ENCODE measurements at places on chromosomes 1 and 21. TPM values are rescaled to one million over a fixed set of nuclear protein-coding genes. Genes with fewer than 3 reads are reported as not detected.

- DNase-seq: no peak
Observed at GRCh38 chr1:33895396-33895795, 31.5 kb downstream of the HMGB4 start.

DNA sequence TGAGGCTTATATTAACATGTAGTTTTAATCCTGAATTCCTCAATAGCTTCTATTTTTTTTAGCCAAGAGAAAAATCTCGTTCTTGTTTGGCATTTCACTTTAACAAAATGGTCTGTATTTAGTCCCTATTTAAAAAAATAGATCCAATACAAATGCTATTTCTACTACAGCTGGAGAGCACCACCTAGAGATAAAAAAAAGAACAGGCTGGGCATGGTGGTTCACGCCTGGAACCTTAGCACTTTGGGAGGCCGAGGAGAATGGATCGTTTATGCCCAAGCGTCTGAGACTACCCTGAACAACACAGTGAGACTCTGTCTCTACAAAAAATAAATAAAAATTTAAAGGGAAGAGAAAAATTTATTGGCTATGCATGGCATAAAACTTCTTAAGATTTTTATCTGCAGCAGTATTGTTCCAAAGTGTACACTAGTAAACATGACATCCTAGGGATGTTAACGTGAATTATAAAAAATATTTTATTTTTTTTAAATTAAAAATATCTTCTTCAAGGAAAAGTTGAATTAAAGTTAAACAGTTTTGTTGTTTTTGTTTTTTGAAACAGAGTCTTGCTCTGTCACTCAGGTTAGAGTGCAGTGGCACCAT lies 4.4 kb downstream of the ST7L start:
- no peak for DNase-seq

Gene AMPD1
- not detected for total RNA-seq

DNA sequence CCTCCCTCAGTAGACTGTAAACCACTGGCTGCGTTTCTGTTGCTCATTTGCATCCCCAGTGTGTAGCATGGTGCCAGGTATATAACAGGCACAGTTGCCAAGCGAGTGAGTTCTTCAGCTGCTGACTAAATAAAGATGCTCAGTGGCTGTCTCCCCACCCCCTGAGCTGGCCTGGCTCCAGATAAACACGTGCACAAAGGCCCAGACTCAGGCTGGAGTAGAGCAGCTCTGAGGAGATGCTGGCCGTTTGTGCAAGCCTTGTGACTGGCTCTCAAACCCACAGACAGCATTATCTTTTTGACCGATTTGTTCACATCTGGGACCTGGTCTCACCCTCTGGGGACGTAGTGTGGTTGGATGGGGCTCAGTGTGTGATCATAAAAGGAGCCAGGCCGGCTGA lies 7.1 kb downstream of the CHRNB2 start:
- DNase-seq: no peak

- DNase-seq: no peak
Observed at GRCh38 chr1:211356723-211357407, 30.2 kb downstream of the TRAF5 start.

DNA sequence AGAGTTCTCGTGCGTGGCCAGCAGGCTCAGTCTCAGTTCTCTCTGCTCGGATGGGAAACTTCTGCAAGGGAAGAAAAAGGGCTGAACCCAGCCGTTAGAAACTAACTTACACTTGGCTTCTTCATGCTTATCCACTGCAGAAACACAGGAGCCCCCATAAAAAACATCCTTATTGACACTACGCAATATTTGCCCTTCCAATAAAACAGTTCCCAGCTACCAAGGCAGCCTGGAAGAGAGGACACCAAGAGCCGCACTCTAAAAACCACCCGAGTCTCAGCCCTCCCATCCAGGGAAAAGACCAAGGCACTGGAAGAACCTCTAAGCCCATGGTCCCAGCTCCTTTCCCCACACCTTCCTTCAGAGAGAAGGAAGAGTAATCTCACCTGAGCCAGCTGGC lies 61.1 kb downstream of the SSBP3 start:
- DNase-seq: no peak

- no peak for DNase-seq
Observed at GRCh38 chr1:6832531-6833188, 47.4 kb downstream of the CAMTA1 start.

GRCh38 chr1:206698011-206698410 lies 13.3 kb downstream of the MAPKAPK2 start:
- no peak for DNase-seq

DNA sequence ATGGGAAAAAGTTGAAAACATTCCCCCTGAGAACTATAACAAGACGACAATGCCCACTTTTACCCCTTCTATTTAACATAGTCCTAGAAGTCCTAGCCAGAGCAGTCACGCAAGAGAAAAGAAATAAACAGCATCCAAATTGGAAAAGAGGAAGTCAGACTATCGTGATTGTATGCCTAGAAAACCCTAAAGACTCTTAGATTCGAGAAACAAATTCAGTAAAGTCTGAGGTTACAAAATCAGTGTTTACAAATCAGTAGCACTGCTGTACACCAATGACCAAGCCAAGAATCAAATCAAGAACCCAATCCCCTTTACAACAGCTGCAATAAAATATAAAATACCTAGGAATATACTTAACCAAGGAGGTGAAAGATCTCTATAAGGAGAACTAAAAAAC lies 72.4 kb downstream of the POU2F1 start:
- no peak for DNase-seq

- DNase-seq: peak; percentile 26
Observed at GRCh38 chr1:53644909-53645689, 93.9 kb downstream of the GLIS1 start.

Gene NLRP3
- 1.2 TPM for total RNA-seq

Gene ERICH3
- total RNA-seq: not detected

Gene SH3GLB1
- total RNA-seq: 132 TPM

DNA sequence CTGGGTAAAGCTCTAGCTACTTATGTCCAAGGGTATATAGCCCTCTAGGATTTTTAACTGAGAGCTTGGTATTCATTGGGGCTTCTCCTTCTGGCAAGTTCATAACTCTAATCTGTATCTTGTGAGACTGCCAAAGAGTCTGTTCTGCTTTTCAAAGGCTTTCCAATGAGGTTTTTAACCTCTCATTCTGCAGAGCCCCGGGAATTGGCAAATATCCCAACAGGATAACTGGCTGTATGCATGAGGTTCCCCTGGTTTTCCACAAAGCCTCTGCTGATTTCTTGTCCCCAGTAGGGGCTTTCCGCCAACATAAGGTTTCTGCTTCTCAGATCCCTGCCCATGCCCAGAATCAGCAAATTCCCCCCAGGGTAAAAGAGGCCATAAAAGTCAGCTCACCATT lies 40.9 kb downstream of the RPL5 start:
- no peak for DNase-seq

Gene LIPI
- not detected for total RNA-seq

Gene FOXD3
- total RNA-seq: 0.19 TPM

- DNase-seq: no peak
Observed at GRCh38 chr1:32948905-32949304, 15.7 kb downstream of the RNF19B start.

- DNase-seq: no peak
Observed at GRCh38 chr1:202230939-202231645, 37.5 kb downstream of the LGR6 start.

Gene IFI44
- total RNA-seq: 10.4 TPM

Gene CHODL
- total RNA-seq: 0.14 TPM

- DNase-seq: no peak
Observed at GRCh38 chr1:235997049-235997448, 67.8 kb downstream of the NID1 start.

GRCh38 chr1:57489358-57490036 lies 65.6 kb upstream of the DAB1 start:
- DNase-seq: no peak

Gene ITLN1
- 9.2 TPM for total RNA-seq

- DNase-seq: no peak
Observed at GRCh38 chr1:86137436-86137835, 19.1 kb downstream of the COL24A1 start.

GRCh38 chr1:218031901-218032300 lies 253.2 kb upstream of the RRP15 start:
- DNase-seq: no peak

- peak; percentile 15 for DNase-seq
Observed at GRCh38 chr1:170539154-170539553, 7.2 kb downstream of the GORAB start.

- DNase-seq: no peak
Observed at GRCh38 chr1:219339466-219339865, 165.8 kb downstream of the LYPLAL1 start.

Gene FASLG
- 0.16 TPM for total RNA-seq

Gene GJA5
- 11.3 TPM for total RNA-seq

- DNase-seq: no peak
Observed at GRCh38 chr21:15749082-15749860, 19.5 kb downstream of the USP25 start.

DNA sequence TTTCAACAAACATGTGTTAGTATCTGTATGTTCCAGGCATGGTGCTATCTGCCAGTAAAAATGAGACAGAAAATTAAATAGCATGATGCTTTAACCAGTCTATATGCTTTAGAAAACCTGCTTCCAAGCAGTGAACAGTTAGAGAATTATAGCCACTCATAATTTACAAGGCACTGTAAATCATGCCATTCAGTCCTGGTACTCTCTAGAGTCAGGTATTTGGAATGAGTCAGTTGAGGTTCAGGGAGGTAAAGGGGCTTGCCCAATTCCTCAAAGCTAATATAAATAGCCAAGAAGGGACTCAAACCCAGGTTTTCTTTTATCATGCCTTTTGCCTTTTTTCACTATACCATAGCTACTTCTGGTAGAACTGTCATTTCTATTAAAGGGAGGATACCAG lies 184.4 kb downstream of the NFIA start:
- no peak for DNase-seq

Gene MX2
- total RNA-seq: 4.8 TPM

GRCh38 chr1:183023601-183024316 lies 539 bp downstream of the LAMC1 start:
- peak; percentile 80 for DNase-seq

DNA sequence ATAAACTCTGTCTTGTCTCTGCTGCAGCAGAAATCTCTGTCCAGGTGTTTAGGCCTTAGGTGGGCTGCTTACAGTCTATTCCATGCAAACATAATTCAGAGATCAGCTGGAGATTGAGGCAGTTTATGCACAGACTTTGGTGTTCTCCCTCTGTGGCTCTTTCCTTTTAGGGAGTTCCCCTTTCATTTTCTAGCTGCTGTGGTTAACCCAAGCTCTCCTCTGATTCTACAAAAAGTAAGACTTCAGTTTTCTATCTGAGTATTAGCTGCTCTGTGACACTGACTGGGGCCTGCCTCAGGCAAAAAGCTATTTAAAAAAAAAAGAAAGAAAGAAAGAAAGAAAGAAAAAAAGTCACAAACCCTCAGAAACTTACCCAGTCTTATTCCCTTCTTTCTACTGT lies 211.1 kb downstream of the CAMTA1 start:
- DNase-seq: no peak

GRCh38 chr1:226981386-226981817 lies 41.3 kb downstream of the COQ8A start:
- DNase-seq: no peak

- DNase-seq: no peak
Observed at GRCh38 chr1:109283748-109284600, 1.0 kb upstream of the PSRC1 start.

- DNase-seq: no peak
Observed at GRCh38 chr21:35400233-35400939, 351.3 kb upstream of the RUNX1 start.

Gene KCNJ6
- not detected for total RNA-seq

Gene C4BPB
- not detected for total RNA-seq

Gene SYTL1
- 0.78 TPM for total RNA-seq

DNA sequence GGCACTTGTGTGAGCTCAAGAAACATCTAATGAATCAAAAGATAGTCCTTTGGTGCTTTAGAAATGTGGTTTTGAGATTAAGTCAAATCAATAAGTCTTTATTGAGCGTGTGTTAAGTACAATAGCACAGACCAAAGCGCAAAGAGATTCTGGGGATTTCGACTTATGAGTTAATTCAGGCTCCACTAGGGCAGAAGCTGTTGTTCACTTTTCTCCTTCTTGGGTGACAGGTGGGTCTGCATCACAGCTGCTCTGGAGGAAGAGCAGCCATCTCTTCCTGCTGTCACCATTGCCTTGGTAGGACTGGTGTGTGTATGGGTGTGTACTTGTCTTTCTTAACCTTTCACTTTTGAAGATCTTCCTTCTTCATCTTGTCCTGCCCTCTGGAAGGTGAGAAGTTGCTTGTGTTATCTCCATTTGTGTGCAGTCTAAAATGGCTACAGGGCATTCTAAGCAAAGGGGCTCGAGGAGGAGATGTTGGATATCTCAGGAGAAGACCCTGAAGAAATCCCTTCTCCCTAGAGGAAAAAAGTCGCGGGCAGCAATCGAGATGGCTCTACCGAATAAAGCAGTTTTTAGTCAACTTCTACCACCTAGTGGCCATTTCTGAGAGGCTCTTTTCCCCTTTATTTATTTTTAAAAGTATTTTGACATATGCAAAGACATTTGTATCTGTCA lies 22.9 kb upstream of the DISC1 start:
- no peak for DNase-seq

Gene RNF186
- total RNA-seq: not detected

Gene CAPN9
- 0.27 TPM for total RNA-seq

DNA sequence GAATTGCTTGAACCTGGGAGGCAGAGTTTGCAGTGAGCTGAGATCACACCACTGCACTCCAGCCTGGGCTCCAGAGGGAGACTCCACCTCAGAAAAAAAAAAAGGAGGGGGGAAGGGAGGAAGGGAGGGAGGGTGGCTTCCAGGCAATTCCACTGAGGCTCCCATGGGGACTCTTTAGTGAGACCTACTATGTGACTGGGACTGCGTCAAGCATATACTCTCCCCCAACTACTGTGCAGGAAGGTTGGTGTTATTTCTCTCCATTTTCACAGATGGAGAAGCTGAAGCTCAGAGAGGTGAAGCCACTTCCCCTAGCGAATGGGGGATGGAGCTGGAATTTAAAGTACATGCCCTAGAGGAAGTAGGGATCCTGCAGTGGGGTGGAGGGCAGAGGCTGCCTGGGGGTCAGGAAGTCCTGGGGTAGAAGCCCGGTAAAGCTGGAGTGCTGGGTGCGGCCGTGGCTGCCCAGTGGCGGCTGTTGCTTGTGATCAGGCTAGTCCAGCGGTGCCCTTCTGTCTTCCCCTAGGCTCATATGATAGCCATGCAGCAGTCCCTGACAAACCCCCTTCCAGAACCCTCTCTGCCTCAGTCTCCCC lies 40.3 kb downstream of the RAP1GAP start:
- no peak for DNase-seq

Gene POLR3GL
- 49.1 TPM for total RNA-seq

Gene NMNAT2
- 2.1 TPM for total RNA-seq

Gene TMEM52
- total RNA-seq: 1.2 TPM

GRCh38 chr1:205061665-205062069 lies 18.7 kb downstream of the CNTN2 start:
- DNase-seq: no peak

- no peak for DNase-seq
Observed at GRCh38 chr1:64236541-64236954, 33.1 kb downstream of the UBE2U start.

Gene OLFML2B
- 4.2 TPM for total RNA-seq

All from Right ventricle myocardium inferior (tissue), 1 donor.